ENCODE measurements at places on chromosomes 13 and 19. TPM values are rescaled to one million over a fixed set of nuclear protein-coding genes. Genes with fewer than 3 reads are reported as not detected.
A peak's percentile ranks its signal among the peaks of the same experiment; 100 is the strongest.

GRCh38 chr19:29768166-29768565 lies 43.6 kb upstream of the CCNE1 start:
- DNase-seq: no peak

DNA sequence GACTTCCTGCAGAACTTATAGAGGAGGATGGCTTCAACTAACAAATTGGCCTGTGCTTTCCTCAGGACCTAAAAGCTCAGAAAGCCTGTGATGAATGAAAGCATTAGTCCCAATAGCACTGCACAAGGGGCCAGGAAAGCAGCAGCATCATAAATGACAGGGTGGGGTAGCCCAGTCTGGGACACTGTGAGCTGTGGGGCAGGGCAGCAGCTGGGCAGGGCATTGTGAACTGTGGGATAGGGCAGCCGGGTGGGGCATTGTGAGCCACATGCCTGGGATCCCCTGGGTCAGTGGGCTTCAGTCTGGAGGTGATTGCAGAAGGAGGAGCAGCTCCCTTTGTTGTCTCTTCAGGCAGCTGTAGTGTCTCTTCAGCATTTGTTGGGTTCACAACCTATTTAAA lies 1276.8 kb downstream of the UQCRFS1 start:
- no peak for DNase-seq

GRCh38 chr13:35700671-35701070 lies 224.2 kb upstream of the MAB21L1 start:
- DNase-seq: no peak

Gene OVOL3
- total RNA-seq: not detected

Gene NLRP5
- not detected for total RNA-seq

DNA sequence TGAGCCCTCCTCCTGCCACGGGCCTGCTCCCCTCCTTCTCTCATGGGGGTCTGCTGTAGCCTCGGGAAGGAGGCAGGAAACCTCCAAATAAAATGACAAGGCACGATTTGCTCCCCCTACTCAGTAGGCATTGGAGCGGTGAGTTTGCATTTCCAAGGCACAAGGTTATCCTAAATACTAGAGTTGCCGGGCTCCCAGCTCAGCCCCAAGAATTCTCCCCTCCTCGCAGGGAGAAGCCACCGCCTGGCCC lies 1.5 kb downstream of the CEBPA start:
- DNase-seq: no peak

DNA sequence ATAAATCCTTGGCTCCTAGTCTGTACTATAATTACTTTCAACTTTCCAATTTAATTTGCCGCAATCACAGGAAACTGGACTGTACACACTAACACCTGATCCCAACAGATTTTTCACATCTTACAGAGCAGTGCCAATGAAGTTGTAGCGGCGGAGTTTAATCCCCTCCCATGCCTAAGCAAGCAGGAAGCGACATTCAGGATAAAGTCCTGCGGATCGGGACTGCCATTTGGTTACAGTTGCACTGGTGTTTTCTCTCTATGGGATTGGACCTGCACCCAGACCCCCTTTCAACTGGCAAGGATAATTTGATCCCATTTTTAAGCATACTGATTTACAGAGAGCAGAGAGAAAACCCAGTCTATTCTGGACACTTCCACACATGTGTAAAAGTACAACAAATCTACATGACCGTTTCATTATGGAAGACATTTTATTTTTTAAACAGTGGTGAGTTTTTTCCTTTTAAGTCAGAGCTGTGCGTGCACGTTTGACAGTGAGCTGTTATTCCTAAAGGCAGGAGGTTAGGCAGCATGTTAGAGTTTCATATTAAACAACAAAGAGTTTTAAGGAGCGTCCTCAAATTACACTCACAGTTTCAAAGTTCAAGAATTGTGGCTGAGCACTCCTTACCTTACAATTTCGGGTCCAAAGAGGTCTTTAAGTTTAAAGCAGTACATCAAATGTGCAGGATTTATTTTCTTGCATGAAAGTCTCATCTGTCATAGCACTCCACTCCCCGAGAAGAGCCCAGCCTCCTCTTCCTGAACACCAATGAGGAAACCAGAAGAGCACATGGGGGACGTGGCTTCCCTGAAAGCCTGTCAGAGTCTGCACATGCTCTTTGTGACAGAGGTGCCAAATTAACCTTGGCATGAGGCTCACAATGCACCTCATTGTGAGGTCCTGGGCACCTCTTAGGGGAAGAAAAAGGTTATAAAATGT lies 141.6 kb upstream of the RFC3 start:
- DNase-seq: peak; percentile 71

Gene ZNF491
- total RNA-seq: 1.6 TPM

- no peak for DNase-seq
These were observed 25.1 kb downstream of the MAN2B1 start for GRCh38 chr19:12641456-12641855.

Gene ARRDC2
- total RNA-seq: 42.4 TPM

- DNase-seq: no peak
These were observed 477.3 kb downstream of the TSHZ3 start for GRCh38 chr19:30871979-30872378.

- peak; percentile 74 for DNase-seq
These were observed at the start of gene ZNF358 for GRCh38 chr19:7515645-7516151. TSS of gene ZNF358 (plus strand) at chr19:7516103. CDS start at chr19:7519243, 3,140 bp downstream.

Gene SELENOV
- not detected for total RNA-seq

GRCh38 chr13:110017379-110017778 lies 231.0 kb upstream of the IRS2 start:
- DNase-seq: no peak

- no peak for DNase-seq
These were observed 51.3 kb downstream of the RAB20 start for GRCh38 chr13:110509971-110510786.

GRCh38 chr13:113034451-113035212 lies 65.6 kb downstream of the MCF2L start:
- peak; percentile 71 for DNase-seq

Gene PEG3
- 4.8 TPM for total RNA-seq

GRCh38 chr13:36038785-36039555 lies 92.2 kb downstream of the DCLK1 start:
- DNase-seq: no peak

Gene NFIX
- total RNA-seq: 69.8 TPM

Gene ZNF575
- not detected for total RNA-seq

Gene LGALS7B
- not detected for total RNA-seq

Gene TNFSF9
- total RNA-seq: 0.43 TPM

DNA sequence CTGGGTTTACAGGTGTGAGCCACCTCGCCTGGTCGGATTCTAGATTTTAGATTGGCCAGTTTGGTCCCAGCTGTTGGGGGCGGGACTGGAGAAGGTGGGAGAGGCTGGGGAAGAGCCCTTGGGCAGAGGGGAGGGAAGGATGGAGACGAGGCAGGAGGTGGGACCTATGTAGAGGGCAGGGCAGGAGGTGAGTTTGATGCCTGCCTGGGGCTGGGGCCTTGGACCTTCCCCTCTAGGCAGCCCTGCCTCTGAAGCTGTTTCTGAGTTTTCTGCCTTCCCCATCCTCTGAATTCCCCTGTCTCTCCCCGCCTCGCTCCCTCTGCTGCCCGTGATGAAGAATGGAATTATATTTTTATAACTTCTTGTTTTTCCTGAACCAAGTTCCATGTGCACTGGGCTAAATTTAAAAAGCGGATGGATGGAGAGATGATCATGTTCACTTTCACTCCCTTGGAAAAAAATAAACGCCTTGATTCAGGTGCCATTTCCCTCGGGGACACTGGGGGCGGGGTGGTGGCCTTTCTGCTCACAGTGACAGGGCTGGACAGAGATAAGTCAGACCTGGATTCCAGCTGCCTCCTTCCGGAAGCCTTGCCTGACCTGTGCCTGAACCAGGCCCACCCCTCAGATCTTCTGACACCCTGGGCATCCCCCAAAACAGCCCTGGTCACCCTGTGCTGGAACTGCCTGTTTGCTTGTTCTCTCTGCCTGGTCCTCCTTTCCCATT lies 16.5 kb upstream of the TNFAIP8L1 start:
- no peak for DNase-seq

- no peak for DNase-seq
These were observed 284.1 kb upstream of the ZNF507 start for GRCh38 chr19:32061315-32061714.

DNA sequence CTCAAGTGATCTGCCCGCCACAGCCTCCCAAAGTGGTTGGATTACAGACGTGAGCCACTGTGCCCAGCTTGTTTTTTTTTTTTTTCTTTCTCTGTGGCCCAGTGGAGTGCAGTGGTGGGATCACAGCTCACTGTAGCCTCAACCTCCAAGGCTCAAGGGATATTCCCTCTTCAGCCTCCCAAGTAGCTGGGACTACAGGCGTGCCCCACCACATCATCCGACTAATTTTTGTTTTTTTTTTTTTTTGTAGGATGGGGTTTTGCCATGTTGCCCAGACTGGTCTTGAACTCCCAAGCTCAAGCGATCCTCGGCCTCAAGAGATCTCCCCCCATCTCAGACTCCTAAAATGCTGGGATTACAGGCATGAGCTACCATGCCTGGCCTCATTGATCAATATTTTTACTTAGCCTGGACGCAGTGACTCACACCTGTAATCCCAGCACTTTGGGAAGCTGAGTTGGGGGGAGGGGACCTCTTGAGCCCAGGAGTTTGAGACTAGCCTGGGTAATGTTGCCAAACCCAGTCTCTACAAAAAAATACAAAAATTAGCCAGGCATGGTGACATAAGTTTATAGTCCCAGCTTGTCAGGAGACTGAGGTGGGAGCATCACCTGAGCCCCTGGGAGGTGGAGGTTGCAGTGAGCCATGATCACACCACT lies 1.7 kb downstream of the SAE1 start:
- DNase-seq: no peak

GRCh38 chr13:76764429-76764828 lies 121.8 kb downstream of the KCTD12 start:
- peak; percentile 88 for DNase-seq

GRCh38 chr19:38362076-38362945 lies 12.1 kb upstream of the PSMD8 start:
- peak; percentile 70 for DNase-seq

DNA sequence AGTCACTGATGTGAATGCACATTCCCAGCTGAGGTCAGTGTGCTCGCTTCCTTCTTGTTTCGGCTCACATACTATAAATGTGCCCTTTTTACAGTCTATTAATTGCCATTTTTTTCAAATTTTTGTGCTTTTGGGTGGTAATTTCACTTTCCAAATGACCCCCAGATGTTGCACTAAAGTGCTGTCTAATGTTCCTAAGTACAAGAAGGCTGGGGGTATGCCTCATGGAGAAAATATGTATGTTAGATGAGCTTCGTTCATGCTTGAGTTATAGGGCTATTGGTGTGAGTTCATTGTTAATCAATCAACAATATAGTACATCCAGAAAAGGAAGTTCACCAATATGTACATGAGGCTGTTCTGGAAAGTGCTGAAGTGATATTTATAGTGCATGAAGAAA lies 84.7 kb downstream of the KL start:
- no peak for DNase-seq

GRCh38 chr19:55453511-55454260 lies 7.8 kb downstream of the ISOC2 start:
- DNase-seq: no peak

Gene SCAF1
- 22.3 TPM for total RNA-seq

Gene ZNF253
- total RNA-seq: 6.6 TPM

- DNase-seq: peak; percentile 91
These were observed 36.0 kb upstream of the NEK3 start for GRCh38 chr13:52195401-52195837.

GRCh38 chr19:31126236-31126635 lies 223.0 kb downstream of the TSHZ3 start:
- DNase-seq: no peak

DNA sequence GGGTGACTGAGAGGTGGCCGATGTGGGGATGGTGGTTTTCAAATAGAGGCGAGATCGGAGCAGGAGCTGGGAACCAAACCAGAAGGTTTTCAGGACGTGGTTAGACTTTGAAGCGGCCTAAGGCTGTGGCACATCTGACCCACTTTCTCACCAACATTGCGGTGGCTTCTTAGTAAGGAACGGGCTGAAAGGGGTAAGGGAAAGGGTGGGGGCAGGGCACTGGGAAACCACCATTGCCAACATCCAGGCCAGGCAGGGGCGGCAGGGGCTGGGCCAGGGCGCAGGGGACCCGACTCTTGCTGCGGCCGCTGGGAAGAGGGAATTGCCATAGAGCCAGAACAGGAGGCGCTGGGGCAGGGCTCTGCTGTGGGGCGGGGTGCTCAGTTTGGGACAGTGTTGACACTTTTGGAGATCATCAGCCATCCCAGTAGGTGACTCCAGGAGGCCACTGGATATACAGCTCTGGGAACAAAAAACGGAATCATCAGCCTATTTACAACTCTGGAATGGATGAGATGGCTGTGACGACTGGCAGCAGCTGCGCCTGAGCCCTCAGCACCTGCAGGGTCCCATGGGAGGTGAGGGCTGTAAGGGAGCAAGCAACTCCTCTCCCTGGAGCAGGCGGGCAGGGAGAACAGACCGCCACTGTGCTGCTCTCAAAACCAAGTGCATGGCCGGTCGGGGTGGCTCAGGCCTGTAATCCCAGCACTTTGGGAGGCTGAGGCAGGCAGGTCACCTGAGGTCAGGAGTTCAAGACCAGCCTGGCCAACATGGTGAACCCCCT lies 52.2 kb downstream of the IRS2 start:
- DNase-seq: no peak

DNA sequence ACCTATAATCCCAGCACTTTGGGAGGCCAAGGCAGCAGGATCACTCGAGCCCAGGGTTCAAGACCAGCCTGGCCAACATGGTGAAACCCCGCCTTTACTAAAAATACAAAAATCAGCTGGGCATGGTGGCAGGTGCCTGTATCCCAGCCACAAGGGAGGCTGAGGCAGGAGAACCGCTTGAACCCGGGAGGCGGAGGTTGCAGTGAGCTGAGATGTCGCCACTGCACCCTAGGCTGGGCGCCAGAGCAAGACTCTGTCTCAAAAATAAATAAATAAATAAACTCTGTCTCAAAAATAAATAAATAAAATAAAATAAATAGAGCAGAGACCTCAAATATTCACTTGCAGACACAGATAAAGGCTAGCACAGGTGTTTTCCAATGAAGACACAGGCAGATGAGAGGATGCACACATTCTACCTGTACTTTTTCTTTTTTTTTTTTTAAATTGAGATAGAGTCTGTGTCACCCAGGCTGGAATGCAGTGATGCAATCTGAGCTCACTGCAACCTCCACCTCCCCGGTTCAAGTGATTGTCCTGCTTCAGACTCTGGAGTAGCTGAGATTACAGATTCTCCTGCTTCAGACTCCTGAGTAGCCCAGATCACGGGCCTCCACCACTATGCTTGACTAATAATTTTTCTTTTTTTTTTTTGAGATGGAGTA lies 2.7 kb upstream of the RPS16 start:
- no peak for DNase-seq

- no peak for DNase-seq
These were observed 7.9 kb upstream of the DENND1C start for GRCh38 chr19:6489278-6490061.

Gene POGLUT2
- 4.4 TPM for total RNA-seq
